ENCODE measurements at places on chromosomes 12 and 14.

- no peak for DNase-seq
Measured at GRCh38 chr14:94310248-94310647, 12.9 kb downstream of the SERPINA6 start.

DNA sequence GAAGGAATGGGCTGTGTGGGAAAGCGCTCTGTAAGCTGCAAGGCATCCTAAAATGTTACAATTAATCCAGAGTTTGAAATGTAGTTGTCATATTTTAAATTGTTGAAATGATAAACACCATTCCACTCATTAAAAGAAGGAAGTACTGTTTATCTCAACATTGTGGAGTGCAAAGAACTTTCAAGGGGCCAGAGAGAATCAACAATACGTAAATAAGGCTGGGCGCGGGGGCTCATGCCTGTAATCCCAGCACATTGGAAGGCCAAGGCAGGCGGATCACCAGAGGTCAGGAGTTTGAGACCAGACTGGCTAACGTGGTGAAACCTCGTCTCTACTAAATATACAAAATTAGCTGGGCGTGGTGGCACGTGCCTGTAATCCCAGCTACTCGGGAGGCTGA lies 24.5 kb downstream of the NR1H4 start:
- no peak for DNase-seq

DNA sequence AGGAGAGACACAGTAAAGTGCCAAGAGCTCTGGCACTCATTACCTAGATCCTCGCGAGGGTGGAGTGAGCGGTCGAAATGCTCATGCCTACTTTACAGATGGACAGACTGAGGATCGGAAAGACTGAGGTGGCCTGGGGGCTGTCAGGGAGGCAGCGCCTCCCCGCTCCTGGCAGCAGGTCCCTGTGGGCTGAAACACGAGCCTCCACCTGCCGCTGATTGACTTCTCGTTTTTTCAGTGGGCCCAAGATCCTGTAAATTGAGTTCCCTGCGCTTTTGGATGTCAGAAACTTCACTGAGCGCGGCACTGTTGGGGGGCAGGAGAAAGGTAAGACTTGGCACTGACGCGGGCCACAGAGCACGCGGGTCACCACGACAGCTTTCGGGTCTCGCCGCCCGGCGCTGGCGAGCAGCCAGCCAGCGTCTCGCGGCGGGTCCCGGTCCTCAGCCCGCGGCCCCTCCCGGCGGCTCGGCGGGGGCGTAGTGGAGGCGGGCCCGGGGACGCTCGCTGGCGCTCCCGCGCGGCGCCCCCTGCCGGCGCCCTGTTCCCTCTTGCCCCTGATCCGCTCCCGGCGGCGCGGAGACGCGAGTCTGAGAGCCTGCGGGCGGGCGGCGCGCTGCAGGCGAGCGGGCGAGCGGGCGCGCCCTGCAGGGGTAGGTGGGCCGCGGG lies 552 bp upstream of the SCN8A start:
- peak; percentile 78 for DNase-seq

DNA sequence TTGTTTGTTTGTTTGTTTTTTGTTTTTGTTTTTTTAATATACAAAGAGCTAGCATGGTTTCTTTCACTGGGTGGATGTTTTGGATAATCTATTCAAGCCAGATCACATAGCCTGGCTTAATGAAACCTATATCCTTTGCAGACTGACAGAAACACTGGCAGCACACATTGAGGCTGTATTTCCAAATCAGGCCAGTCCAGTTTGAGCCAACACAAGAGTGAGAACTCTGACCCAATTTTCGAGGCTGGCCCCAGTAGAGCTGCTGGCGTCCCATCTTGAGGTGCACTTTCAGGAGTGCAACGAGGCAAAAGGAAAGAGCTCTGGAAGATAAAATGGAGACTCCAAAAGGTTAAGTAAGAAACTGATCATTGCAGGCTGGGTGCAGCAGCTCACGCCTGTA lies 43.9 kb upstream of the ACTN1 start:
- DNase-seq = no peak

GRCh38 chr12:30898846-30899245 lies 27.7 kb upstream of the TSPAN11 start:
- no peak for DNase-seq

GRCh38 chr12:62192903-62193250 lies 67.3 kb upstream of the USP15 start:
- no peak for DNase-seq

DNA sequence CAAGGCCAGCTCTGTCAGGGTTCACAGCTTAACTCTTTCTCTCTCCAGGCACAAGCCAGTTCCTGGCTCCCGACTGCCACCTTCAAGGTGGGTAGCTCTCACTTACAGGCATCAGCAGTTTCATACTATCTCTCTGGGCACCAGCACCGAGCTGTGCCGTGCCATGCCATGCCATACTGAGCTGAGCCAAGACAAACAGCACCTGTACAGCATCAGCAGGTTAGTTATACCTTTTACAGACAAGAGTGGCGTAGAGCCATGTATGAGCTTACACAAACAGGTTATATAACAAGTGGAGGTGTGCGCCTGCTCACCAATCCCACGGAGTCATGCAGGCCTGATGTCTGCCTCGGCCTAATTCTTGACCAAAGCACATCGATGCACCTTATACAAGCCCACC lies 1098.7 kb downstream of the AACS start:
- DNase-seq = no peak

GRCh38 chr12:115088995-115089841 lies 405.2 kb upstream of the TBX3 start:
- no peak for DNase-seq

DNA sequence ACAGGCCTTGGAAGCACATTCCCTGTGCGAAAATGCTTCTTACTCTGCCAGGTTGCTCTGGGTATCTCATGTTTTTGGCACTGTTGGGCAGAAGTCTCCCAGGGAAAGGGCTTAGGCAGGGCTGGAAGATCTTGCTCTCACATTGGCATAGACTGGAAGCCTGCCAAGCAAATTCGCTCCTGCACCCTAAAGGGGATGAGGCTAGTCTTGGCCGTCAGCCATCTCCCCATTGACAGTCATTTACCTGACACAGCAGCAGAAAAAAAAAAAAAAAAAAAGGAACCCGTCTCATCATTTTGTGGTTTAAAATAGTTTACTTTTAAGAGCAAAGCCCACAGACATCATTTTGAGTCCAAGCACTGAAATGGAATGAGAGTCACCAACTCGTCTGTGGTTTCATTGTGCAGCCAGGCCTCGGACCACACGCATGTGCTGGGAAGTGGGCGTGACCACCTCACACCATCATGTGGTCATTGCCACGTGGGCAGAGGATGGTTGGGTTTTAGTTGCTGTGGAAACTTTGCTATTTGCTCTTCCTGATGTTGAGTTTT lies 84.8 kb downstream of the NRXN3 start:
- peak; percentile 29 for DNase-seq

DNA sequence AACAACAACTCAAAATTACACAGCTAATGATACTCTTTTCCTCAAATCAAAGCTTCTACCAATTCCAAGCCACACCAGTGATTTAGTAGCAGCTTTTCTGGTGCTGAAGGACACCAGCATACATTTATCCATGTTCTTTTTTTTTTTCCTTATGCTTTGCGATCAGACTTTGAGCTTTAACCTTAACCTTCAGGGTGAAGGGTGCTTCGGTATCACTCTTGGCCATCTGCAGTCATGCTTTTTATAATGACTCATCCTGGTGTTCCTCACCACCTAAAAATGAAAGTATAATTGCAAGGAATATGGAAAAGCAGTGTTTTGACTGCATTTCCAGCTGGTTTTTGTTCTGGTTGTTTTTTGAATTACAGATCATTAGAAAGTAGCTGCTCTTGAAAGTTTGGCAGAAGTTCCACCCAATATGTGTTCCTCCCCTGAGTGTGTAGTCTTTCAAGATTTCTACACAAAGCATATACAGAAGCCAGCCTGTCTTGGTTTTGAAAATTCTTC lies 1.3 kb upstream of the SLC41A2 start:
- peak; percentile 63 for DNase-seq

DNA sequence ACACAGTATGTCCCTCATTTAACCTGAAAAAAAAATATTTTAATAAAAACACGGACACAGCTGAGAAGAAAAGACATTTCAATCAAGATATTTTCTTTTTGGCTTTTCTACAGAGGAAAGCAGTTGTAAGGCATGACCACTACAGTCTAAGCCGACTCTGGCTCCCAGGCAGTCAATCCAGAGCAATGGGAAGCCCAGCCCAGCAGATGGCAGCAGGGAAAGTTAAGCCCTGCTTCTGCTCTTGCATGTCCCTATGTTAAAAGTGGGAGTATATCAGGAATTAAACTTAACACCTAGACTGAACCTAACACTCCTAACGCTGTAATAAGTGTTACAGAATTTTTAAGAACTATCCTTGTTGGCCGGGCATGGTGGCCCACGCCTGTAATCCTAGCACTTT lies 19.5 kb upstream of the HAL start:
- DNase-seq = peak; percentile 39

GRCh38 chr12:51059086-51059485 lies 11.0 kb downstream of the LETMD1 start:
- DNase-seq = no peak

- DNase-seq = peak; percentile 12
Measured at GRCh38 chr14:79564371-79564770, 646.9 kb downstream of the DIO2 start.

DNA sequence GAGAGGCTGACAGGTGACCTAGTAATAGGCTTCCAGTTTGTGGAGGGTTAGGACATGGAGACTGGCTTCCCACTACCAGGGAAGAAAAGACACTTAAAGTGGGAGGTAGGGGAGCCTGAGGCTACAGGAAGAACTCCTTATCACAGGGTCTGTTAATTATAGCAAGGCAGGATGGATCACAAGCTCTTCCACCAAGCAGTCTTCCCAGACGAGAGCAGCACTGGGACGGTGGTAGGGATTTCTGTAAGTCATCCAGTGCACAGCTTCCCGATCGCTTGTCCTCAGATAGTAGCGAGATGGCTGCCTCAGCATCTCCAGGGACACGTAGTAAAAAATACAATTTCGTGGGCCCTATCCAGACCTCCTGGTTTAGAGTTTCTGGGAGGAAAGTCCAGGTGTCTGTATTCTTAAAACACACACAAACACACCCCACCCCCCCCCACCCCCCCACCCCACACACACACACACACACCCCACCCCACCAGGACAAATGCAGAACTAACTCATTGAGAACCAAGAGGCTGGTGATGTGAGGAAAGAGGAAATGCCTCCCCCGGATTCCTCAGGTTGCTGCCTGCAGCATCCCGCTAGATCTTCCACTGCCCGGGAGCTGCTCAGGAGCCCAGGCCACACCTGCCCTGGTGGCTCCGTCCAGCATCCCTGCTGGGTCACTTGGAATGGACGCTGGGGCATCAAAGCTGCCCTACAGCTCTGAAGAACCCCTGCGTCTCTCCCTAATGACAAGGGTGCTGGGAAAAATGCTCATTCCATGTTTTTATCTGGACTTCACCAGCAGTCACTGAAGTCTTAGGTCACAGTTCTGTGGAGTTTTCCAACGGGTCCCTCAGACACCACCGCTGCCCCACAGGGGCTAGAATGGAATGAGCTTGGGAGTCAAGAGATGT lies 307.2 kb downstream of the CACNA1C start:
- DNase-seq = no peak

DNA sequence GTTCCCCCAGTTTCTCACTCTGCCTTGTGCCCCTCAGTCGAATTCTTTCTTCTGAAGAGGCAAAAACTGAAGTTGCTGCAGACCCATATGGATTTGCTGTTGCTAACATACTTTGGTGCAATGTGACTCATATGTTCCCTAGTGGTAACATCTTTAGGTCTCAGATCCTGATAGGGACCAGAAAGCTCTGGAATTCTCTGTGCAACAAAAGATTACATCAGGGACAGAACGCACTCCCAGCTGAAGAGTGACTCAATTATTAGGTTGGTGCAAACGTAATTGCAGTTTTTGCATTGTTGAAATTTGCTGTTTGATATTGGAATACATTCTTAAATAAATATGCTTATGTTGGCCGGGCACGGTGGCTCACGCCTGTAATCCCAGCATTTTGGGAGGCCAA lies 8.2 kb upstream of the DHRS2 start:
- peak; percentile 26 for DNase-seq

DNA sequence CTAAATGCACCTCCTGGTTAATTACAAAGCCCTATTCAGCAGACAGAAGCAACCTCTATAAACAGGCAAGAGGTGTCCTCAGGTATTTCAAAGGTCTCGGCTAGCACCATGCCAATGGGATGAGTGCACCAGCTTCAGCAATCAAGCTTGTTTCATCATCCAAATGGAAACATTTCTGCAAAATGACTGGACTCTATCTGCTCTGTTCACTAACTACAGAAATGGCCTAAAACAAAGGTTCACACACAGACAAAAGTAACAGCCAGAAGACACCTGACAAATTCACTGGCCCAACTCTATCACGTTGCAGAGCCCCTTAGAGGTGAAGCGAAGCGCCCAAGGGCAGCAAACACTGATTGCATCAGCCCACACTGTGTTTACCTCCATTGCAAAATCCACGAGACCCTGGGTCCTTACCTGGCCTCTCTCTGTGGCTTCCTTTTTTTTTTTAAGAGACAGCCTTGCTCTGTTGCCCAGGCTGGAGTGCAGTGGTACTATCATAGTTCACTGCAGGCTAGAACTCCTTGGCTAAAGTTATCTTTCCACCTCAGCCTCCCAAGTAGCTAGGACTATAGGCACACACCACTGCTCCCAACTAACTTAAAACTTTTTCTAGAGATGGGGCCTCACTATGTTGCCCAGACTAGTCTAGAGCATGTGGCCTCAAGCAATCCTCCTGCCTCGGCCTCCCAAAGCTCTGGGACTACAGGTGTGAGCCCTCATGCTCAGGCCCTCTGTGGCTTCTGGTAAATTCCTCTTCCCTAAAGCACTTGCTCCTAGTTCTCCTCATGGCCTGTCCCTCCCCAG lies 8.5 kb upstream of the SYNE3 start:
- DNase-seq = peak; percentile 46

DNA sequence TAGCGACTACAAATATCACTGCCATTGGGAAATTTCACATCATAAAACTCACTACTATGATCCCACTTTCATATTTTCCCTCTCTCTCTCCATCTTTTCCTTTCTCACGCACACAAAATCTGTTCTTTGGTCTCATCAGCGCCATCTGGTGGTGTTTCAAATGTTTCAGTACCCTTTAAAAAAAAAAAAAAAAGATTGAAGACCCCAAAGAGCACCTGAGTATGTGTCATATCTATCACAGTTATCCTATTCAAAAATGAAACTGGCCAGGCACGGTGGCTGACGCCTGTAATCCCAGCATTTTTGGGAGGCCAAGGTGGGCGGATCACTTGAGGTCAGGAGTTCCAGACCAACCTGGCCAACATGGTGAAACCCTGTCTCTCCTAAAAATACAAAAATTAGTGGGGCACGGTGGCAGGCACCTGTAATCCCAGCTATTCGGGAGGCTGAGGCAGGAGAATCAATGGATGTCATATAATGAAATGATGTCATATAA lies 72.4 kb downstream of the TTC9 start:
- peak; percentile 57 for DNase-seq

- DNase-seq = no peak
Measured at GRCh38 chr12:13945641-13946040, 35.8 kb downstream of the GRIN2B start.

Measured in EH (cell line).